NCI-H2081 (cell line): ENCODE measurements at places on chromosomes 7 and 10.
A peak's percentile ranks its signal among the peaks of the same experiment; 100 is the strongest.

- DNase-seq, result no peak
Measured at GRCh38 chr7:70288781-70289456, 690.6 kb downstream of the AUTS2 start.

DNA sequence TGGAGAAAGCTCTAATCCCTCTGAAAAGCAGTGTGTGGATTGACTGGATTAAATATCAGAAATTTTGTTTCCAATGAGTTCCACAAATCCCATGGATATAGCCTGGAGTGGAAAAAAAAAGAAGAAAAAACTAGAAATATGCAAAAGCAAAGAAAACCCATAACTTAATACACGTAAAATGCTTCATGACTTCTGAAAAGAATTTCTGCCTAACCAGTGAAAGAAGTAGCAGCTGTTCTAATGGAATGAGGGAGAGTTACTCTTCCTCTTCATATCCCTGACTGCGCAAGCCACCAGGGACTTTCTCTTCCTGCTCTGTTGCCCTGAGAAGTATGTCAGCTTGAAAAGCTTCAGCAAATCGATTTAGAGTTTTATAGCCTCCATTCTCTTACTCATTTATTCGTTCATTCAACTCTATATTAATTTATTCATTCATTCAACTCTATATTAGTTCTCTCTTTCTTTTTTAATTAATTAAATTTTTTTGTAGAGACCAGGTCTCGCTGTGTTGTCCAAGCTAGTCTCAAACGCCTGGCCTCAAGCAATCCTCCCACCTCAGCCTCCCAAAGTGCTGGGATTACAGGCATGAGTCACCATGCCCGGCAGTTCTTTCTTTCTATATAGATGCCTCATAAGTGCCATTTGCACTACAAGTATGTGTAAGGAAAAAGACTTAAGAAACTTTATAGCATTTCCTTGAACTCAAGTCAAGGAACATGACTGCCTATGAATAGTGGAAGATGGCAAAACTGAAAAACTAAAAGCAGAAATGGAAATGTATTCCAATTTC is 447.3 kb upstream of the NRP1 start:
- no peak for DNase-seq

DNA sequence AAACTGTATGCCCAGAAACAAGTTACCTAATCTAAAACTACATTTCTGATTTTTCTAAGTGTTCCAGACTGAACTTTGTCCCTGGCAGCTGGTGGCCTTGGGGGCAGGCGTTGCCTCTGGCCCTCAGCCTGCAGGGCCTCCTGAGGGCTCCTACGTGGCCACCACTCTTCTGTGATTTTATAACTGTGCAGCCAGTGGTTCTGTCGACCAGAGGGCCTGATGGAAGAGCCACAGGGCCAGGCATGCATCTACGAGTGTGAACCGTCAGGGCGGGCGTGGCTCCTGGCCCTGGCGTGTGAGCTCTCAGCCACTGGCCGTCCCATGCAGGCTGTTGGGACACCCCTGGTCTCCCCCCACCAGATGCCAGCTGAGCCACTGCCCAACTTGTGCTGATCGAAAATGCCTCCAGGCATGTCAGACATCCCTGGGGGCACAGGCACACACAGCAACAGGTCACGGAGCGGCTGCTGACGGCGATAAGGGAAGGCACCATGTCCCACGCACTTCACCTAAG is 173.4 kb downstream of the ZMYND11 start:
- no peak for DNase-seq

- no peak for DNase-seq
Measured at GRCh38 chr10:125012851-125013528, 71.1 kb downstream of the ZRANB1 start.

DNA sequence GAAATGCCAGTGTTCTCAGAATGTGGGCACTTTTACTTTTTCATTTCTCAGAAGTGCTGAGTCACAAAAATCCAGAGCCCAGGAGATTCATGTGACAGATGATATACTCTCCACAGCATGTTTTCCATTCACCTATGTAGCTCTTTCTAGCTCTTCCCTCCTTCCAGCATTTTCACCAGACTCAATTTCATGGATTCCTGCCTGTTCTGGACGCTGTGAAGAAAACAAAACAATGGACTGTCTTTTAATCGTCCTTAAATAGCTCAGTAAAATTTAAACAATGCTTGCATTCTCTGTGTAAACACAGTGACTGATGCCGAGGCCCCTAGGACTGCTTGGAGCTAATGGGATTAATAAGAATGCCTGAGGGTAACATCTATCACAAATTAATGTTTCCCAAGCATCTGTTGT is 25.5 kb downstream of the ZNF713 start:
- no peak for DNase-seq

- no peak for DNase-seq
Measured at GRCh38 chr7:64643566-64643965, 22.4 kb upstream of the ZNF107 start.

- no peak for DNase-seq
Measured at GRCh38 chr10:48470115-48470892, 134.6 kb downstream of the ARHGAP22 start.

GRCh38 chr10:99435986-99436638 is 5.7 kb upstream of the GOT1 start:
- DNase-seq, result peak; percentile 32

DNA sequence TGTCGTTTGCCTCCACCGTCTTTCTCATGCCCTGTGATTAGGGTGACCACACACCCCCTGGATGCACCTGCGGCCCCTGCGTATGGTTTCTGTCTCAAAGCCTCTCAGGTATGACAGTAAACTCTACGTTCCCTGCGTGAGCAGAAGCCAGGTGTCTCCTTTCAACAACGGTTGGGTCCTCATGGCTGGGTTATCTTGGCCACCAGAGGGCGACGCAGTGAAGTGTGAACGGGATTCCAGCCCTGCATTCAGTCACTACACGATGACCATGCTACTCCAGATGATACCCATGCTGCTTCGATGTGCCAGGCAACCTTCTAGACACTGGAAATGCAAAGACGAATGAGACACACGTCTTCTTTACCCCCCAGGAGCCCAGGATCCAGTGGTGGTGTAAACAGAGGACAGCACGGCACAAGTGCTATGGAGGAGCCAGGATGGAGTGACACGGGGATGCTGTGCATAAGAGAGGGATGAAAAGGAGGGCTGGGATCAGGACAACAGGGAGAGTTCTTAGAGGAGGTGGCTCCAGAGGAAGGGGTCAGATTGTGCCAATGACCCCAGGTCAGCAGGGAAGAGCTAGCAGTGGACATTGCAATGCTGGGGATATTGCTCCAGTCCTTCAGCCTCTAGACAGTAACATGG is 228.1 kb upstream of the PFKP start:
- DNase-seq, result peak; percentile 27

DNA sequence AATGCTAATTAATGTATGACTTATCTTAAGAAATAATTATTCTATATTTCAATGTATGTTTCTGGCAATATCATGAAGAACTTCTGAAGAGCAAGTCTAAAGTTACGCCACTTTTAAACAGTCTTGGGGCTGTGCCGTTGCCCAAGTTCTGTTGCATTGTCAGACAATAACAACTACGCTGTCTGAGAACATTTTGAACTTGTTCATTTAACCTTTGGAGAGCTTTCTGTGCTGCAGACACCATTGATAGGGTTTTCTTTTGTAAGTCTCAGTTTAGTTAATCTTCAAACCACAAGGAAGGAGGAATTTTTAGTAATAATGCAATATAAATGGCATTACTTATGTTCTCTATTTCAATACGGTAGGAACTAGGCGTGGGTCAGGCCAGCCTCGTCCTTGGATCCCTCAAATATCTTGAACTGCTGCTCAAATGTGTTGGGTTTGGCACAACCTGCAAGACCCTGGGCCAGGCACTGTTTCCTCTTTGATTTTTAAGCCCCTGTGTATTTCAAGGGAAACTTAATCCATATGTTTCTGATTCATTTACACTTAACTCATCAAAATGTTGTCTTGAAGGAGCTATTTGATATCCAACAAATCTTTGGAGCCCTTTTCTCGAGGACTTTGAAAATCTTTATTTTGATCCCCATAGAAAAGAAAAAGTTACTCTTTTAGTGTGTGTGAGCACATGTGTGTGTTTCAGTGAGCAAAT is 215.5 kb downstream of the INHBA start:
- no peak for DNase-seq

GRCh38 chr7:93566876-93567275 is 7.6 kb downstream of the CALCR start:
- no peak for DNase-seq

GRCh38 chr7:30223896-30224295 is 60.5 kb upstream of the ZNRF2 start:
- DNase-seq, result no peak

GRCh38 chr7:94041529-94041928 is 37.4 kb upstream of the BET1 start:
- no peak for DNase-seq

DNA sequence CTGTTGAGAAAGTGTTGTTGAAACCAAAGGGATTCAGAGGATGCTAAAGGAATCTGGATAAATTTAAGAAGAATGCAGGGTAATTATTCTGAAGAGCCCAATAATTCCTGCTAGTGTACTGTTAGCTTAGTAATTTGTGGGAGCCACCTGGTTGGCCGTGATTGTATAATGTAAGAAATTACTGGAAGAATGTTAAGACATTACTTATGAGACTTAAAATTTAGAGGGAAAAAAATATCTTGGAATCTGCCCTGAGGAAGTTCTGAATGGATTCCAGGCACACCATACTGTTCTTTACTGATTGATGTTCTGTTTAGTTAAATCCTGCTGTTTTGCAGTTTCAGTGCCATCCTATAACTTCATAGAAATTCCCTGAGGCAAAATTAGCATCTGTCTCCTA is 155.0 kb upstream of the RHOBTB1 start:
- DNase-seq, result no peak

GRCh38 chr10:130570074-130570473 is 433.9 kb downstream of the GLRX3 start:
- no peak for DNase-seq

DNA sequence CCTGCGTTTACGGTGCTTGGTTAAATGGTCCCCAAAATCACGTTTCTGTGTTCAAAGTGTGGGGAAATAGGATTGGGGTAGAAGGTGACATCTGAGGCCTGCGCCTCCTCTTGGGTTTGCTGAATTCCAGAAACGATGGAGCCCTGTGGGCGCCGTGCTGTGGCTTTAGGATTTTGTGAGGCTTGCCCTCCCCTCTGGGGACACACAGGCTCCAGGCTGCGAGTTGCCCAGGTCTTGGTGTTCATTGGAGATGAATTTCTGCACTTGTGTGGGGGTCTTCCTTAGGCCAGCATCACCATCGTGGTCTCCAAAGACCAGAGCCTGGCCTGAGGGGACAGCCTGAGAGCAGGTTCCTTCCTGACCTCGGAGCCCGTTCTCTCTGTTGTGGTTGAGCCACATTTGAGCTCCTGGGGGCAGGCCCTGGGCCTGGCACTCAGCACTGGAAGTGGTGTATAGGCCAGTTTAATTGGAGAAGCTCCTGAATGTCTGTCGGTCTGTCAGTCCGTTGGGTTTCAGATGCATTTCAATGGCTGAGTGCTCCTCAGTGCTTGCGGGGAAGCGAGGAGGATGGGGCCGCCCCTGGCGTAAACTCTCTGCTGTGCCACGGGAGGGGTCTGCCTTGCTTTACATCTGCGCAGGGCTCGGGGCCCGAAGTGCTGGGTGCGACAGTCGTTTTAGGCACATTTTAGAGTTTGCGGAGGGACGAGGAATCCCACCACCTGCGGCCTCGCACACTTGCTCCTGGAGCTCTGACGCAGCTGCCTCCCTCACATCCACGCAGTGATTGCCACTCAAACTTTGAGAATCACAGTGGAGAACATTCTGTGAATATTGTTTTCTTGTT is 71.7 kb downstream of the DNAJB6 start:
- no peak for DNase-seq

DNA sequence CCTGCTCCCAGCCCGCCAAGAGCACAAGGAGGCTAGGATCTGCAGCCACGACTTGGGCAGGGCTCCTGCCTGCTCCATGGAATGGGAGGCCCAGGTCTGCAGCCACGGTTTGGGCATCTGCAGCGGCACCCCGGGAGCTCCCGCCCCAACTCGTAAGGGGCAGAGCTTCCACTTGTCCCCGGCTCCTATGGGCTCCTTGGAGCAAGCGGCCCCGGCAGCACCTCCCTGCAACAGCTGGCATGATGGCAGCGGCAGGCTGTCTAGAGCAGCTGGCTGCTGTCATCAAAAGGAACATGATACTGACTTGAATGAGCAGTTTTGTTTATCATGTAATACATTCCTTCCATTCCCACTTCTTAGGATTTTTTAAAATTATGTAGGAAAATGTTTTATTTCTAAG is 684.0 kb upstream of the FOXK1 start:
- no peak for DNase-seq

GRCh38 chr7:129719980-129720732 is 108.6 kb downstream of the NRF1 start:
- DNase-seq, result peak; percentile 10

DNA sequence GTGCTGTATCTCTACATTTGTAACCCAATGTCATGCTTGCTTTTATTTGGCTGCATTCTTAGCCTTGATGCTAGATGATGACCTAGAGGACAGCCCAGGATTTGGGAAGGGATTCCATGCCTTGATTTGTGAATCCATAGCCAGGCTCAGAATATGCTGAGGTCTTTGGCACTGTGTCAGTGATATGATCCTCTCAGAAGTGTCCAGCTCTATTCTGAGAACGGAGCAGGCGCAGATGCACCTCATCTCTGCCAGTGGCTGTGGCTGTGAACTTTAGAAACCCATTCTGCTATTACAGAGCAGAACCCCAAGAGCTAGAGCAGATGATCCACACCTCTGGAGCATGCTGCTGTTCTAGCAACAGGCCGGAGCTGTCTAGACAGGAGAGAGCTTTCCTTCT is 212.8 kb downstream of the TRIL start:
- DNase-seq, result no peak

GRCh38 chr10:80196270-80196949 is 8.9 kb downstream of the ANXA11 start:
- DNase-seq, result peak; percentile 32

GRCh38 chr7:20393021-20393610 is 62.4 kb downstream of the ITGB8 start:
- no peak for DNase-seq

DNA sequence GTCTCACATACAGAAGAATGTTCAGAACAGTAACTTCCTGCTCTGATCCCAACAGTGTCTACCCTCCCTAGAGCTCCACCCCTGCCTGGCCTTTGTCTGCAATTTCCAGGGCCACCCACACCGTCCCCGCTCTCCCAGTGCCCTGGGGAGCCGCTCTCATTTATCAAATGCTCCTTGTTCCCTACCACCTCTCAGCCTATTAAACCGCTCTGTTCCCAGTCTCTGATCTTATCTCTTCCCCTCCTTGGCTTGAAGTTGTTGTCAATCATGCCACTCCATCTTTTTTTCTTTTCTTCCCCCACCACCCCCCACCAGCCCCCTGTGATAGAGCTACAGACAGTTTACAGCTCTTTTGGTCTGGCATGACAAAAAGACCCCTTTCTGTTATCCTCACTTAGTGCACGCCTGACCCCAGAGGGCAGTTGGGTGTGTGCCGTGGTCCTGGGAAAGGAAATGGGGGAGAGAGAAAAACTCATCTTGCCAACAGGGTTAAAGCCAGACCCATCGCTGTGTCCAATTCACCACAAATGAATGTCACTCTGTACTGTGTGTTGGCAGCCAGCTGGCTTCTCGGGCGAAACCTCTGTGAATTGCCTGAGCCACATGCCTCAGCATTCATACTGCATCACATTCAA is 28.8 kb upstream of the HECTD2 start:
- no peak for DNase-seq
